ENCODE measurements at places on chromosomes 5 and 9.
A peak's percentile ranks its signal among the peaks of the same experiment; 100 is the strongest.

- no peak for DNase-seq
Observed at GRCh38 chr5:93158841-93159240, 422.2 kb downstream of the NR2F1-AS1 start.

GRCh38 chr5:42593591-42593990 is 163.0 kb upstream of the CCDC152 start:
- DNase-seq = peak; percentile 73

DNA sequence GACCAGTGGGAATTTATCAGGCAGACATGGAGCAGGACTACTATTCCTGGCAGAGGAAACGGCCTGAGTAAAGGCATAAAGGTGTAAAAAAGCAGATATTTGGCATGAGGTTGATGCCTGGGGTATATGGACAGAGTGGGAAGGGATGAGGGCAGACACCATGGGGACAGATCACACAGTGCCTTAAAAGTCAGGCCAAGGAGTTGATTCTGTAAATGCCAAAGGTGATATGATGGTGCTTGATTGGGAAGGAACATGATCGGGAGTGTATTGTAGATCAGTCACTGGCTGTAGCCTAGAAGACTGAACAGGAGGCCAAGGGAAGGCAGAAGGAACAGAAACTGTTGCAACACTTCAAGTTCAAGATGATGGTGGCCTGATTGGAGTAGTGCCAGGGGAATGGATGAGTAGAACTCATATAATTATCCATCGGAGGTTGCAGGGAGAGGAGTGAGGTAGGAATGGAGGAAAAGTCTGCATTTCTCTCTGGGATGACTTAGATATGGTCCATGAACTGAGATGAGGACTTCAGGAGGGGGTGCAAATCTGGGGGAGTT is 594.3 kb upstream of the KLF4 start:
- peak; percentile 82 for DNase-seq

- DNase-seq = no peak
Observed at GRCh38 chr9:134870301-134870694, 10.3 kb upstream of the FCN2 start.

DNA sequence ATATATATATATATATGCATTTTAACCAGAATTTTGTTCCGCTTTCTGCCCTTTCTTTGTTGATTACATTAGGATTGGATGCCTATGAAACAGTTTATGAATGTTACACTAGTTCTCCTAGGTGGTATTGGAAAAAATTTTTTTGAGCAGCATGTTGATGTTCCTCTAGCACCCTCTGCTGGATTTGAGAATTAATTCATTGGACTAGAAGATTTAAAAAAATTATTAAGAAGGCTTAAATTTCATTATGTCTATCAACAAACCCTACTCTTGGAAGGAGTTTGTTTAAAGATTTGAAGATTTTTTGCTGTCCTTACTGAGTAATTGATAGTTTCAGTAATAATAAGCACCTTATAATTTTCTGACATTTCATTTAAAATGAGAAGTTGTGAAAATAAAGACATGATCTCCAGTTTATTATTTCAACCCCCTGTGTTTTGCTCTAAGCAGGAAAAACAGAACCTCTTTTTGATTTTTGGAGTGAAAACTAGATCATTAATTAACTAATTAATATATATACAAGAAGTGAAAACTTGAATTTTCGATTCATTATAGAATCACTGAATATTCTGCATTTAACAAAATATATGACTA is 89.6 kb downstream of the CCDC171 start:
- peak; percentile 37 for DNase-seq

DNA sequence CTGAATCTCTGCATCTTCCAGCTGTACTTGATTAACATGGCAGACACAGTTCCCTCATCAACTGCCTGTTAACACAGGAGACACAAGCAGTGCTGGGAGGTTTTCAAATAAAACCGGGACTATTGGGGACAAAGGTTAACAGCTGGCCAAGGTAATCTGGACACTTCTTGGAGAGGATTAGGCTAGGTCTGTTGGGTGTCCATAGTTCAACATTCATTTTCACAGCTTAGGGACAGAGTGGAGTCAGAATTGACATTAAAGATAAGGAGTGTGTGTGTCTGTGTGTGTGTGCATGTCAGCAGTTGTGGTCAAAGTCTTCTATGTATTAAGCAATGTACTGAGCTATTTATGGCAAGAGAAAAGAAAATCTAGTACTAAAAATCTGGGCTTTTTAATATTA is 216.2 kb downstream of the MED10 start:
- no peak for DNase-seq

GRCh38 chr5:92353107-92354030 is 970.3 kb upstream of the ARRDC3 start:
- no peak for DNase-seq

DNA sequence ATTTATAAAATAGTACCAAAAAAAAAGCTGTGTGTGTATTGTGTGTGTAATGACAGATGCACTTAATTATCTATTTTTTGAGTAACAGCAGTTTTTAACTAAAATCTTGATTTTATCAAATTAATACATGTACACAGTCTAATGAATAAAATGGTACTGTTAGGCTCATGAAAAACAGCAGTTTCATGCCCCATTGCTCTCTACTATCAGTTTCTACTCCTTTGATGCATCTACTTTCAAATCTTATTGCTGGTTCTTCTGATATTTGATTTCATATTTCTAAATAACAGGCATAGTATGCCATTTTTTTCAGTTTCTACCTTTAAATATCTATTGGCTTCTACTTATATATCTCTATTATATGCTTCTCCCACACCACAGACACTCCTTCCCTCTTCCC is 117.4 kb downstream of the CCDC171 start:
- no peak for DNase-seq

DNA sequence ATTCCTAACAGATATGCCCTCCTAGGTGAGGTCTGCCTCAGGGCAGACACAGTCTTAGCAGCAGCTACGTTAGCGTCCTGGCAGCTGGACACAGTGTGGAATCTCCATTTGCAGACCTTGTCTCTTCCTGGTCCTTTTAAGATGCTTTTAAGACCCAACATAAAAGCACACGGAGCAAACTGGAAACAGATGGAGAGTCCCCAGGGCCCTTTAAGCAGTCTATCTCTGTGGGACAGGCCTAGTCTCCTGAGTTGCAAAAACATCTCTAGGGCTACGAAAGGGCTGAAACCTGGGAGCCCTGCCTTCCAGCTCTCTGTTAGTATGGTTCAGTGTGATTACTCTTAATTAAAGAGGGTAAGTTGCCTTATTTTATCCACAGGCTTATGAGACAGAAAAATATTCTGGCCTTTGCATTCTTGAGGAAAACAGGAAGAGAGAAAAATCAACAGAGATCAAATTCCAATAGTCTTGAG is 66.0 kb upstream of the GNA14 start:
- DNase-seq = no peak

DNA sequence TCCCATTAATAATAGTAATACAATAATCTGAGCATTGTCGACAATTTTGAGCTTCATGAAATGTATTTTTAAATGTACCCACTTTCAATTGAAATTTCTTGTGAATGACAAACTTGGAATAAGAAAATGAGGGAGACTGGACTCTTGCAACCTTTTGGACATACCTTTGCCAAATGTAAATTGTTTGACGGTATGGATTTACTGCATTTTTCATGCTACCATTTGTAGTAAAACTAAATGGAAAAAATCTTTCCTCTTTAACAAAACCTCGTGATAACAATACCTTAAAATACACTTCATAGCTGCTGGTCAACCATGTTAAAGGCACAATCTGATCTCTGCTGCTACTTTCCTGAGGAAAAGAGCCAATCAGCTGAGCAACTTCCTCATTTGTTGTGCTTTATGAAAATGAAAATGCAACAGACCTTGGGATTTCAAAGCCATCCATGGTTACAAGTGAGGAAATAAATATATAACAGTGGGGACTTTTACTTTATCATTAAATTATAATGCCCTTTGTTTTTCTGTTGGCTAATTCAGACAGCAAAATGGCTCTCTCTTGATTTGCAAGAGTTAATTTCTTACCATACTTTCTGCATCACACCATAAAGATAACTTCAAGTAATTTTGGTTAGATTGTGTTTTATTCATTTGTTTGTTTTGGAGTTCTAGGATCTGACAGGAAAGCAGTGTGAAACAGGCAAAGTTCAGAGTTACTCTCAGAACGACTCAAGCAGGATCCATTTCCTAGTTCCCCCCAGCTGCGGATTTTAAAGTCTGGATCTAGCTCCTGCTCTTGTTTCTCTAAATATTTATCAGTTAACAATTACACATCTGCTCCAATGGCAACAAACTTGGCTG is 1.1 kb downstream of the ALDH1A1 start:
- DNase-seq = peak; percentile 87

- DNase-seq = no peak
Observed at GRCh38 chr5:173473288-173473687, 143.2 kb downstream of the BOD1 start.

DNA sequence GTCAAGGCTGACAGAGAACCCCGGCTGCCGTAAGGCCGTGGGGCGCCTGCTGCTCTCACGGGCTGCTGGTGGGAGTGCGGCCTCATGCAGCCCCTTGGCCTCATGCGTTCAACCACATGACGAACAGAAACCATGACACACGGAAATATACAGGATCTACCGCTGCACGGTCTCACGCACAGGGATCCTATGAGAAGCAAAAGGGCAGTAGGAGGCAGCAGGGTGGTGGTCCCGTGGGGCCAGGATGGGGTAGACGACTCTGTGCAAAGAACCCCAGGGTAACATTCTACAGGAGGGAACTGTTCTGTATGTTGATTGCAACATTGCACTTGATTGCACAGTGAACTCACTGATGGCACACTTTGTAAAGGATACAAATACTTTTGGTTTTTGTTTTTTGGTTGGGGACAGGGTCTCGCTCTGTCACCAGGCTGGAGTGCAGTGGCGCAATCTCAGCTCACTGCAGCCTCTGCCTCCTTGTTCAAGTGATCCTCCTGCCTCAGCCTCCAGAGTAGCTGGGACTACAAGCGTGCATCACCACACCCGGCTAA is 51.6 kb downstream of the NACC2 start:
- peak; percentile 77 for DNase-seq

DNA sequence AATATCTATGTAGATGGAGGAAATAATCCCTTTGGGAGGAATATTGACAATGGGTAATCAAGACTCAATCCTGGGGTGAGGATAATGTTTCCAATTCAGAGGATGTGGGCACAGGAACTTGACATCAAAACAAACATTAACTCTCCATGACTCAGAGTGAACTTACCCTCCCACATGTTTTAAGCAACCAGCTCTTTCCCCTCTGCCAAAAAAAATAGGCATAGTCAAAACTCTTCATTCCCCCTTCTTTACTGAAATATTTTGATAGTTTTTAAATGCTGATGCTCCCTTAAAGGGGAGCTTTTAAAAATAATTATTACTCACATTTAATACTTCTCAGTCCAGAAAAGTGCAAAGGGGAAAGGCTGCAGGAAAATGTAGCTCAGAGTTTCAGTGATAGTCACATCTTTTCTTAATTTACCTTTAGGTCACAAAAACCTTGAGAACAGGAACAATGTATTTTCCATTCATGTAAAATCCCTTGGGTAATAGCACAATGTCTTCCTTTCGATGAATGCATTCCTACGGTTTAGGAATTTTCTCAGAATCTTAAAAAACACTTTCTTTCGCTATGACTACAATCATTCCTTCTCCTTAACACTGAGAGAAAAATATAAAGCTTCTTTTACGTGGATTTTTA is 298.4 kb upstream of the GRAMD2B start:
- DNase-seq = no peak

DNA sequence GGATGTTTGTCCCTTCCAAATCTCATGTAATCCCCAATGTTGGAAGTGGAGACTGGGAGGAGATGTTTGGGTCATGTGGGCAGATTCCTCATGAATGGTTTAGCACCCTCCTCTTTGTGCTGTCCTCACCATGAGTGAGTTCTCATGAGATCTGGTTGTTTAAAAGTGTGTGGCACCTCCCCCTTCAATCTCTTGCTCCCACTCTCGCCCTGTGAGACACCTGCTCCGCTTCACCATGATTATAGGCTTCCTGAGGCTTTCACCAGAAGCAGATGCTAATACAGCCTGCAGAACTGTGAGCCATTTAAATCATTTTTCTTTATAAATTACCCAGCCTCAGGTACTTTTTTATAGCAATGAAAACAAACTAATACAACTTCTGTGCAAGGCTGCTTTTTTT is 127.3 kb upstream of the CCDC152 start:
- DNase-seq = no peak

Data from inflammatory macrophage treated with lipopolysaccharide for 4 hours (primary cell).